Cardiac septum (tissue), 1 donor: ENCODE measurements at places on chromosomes 7 and 10. TPM values are rescaled to one million over a fixed set of nuclear protein-coding genes. Genes with fewer than 3 reads are reported as not detected.

The EVX1 gene
- not detected for total RNA-seq

The SCIN gene
- total RNA-seq, result not detected

The SHH gene
- not detected for total RNA-seq

The GNAT3 gene
- total RNA-seq, result not detected

The CLDN3 gene
- not detected for total RNA-seq

The LIPF gene
- total RNA-seq, result not detected

The CDHR1 gene
- 1.3 TPM for total RNA-seq

The HMX3 gene
- not detected for total RNA-seq

The OR6B1 gene
- total RNA-seq, result not detected

The C10orf53 gene
- total RNA-seq, result not detected

The UNC5B gene
- 22.4 TPM for total RNA-seq

The PBLD gene
- total RNA-seq, result 6.9 TPM

The ACHE gene
- total RNA-seq, result 2.1 TPM

The ANKRD30A gene
- total RNA-seq, result not detected

The NME8 gene
- not detected for total RNA-seq

The ANKRD1 gene
- total RNA-seq, result 8,251 TPM

The C10orf67 gene
- 0.35 TPM for total RNA-seq

The SFXN4 gene
- 44.0 TPM for total RNA-seq

The SLC29A3 gene
- 1.6 TPM for total RNA-seq

The GPC2 gene
- 0.92 TPM for total RNA-seq

The CLEC5A gene
- 1.6 TPM for total RNA-seq

The PON3 gene
- total RNA-seq, result 0.54 TPM

The MAP3K8 gene
- 6.1 TPM for total RNA-seq

The ANKIB1 gene
- 59.4 TPM for total RNA-seq

The SRGN gene
- 52.1 TPM for total RNA-seq

The SPAM1 gene
- 0.24 TPM for total RNA-seq
